CD4-positive, alpha-beta T cell treated with Interleukin-15 for 4 hours (primary cell): ENCODE measurements at places on chromosomes 7 and 10.

DNA sequence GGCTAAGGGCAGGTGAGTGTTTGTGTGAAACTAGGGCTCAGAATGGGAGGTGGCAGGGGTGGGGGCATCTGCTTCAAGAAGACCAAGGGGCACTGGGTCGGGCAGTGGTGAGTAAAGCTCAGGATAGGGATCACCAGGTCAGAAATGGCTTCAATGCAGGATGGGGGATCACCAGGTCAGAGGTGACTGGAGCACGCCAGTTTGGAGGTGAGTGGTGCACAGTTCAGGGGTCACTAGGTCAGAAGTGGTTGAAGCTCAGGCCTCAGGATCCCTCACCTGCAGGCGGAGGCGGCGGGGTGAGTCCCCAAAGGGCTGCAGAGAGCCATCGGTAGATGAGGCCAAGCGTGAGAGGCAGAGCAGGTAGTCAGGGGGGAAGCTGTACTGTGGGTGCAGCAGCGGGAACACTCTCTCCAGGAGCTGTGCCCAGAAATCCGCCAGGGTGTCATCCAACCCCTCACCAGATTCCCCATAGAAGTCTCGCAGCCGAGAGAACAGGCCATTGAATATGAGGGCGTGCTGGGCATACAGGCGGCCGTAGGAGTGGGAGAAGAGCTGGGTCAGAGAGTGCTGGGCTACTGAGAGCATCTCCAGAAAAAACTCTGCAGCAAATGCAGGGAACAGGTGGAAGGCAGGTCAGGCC is 1.8 kb downstream of the GPC2 start:
- no peak for DNase-seq

DNA sequence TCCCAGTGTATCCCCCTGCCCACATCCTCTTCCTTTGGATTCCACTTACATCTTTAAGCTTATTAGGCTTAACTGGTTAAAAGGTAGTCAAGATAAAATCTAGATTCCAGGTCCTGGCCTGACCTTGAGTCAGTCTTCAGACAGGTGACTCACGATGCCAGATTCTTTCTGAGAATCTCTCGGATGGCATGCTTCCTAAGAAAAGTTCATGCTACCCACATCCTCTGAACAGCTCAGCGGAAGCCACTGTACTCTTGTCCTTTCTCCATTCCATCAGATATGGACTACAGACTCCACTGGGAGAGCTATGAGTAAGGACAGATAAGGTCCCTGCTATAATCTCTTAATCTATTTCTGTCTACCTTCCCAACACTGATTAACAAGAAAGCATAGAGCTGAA is 43.4 kb downstream of the DNMBP start:
- no peak for DNase-seq

GRCh38 chr10:102801496-102801895 is 35.7 kb downstream of the CYP17A1 start:
- no peak for DNase-seq

DNA sequence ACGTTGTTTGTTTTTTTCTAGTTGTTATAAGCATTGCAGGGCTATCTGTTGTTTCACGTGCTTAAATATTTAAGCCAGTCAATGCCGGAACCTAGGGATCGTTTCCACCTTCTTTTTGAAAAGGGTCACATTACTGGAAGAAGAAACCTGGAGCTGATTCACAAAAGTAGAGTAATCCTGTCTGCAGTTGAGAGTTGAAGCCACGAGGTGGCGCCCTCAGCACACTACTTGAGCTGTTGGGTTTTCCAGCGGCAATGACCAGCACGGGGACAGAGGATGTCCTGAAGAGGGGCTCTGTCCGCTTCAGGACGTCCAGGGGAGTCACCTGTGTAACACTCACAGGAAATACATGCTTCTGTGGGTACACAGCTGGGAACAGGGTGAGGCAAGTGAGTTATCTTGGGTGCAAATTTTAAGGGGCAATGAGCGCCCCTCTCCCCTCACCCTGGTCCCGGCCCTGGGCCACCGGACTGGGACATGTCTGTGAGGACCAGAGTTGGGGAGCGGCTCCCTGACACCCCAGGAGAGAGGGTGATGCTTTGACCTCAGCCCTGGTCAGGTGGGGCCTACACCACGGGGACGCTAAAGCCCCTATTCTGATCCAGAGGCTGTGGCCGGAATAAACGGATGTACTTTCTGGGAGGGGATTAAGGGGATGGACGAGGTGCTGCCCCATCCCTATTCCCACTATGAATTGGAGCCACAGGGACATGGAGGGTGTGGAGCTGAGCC is 26.3 kb upstream of the WDFY4 start:
- DNase-seq: peak; percentile 46

DNA sequence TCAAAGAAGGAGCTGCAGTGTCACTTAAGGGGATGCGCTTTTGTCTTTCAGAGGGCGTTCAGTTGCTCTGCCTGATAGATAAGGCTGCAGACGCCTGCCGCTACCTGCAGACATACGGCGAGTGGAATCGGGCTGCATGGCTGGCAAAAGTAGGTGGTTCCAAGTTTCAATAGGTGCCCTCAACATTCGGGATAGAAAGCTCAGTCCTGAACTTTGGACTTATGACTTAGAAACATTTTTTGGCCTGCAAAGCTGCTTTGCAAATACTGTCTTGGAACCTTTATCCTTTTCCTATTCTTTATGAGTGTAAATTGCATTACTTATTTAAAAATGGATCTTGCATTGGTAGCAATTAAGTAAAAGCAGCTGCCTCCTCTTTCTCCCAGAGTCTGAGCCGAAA is 54.1 kb downstream of the WDR11 start:
- DNase-seq: no peak

DNA sequence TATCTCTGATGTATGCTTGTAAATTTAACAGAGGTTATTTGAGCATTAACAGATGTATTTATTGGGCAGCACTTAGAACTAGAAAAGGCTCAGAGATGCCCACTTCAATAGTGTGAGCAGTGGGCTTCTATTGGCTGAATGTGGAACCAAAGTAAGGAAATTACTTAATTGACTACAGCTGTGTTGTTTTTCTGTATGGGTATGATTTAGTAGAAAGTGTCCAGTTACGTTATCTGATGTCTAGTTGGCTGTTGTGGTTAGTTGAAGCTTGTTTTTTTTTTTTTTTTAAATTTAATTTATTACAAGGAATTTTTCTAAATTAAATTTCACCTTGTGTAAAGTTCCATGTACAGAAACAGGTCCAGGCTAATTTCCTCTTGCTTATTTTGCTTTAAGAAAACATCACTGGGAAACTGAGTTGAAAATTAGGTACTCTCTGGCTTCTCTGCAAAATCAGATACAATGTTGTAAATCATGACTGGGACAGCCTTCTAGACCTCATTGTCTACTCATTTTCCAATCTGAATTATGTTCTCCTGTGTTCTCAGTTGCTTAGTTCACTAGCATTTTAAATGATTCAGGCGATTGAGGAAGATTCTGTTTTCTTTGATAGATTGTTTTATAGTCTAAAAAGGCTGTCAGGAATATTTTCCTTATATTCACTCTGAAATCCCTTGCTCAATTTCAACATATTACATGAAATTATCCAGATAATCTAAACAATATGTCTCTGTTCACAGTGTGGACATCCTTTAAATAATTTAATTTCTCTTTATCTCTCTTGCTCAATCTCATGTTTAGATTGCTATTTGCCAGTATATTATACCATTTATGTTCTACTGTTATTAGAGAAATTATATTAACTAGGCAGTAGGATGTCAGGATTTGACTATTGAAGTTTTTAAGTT is 53.0 kb downstream of the PHF14 start:
- DNase-seq: no peak

- no peak for DNase-seq
Observed at GRCh38 chr10:80163741-80164341, 31.3 kb downstream of the PLAC9 start.

DNA sequence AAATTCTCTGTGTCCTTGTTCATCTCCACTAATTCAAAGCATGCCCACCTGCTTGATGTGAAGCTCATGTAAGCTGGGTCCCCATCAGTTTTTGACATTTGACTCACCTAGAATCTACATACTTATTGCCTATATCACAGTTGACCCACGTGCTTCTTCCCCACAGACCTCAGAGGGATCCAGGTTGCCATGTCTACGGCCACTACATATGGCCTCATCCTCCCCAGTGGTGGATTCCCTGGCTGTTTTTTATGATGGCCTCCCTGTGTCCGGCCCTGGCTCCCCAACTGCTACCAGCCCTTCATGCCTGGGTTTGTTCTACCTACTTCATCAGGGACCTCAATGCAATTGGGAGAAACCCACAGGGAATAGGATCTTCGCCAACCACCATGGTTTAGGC is 187.4 kb upstream of the GDF10 start:
- DNase-seq: no peak

- no peak for DNase-seq
Observed at GRCh38 chr10:82925547-82925946, 1050.6 kb downstream of the NRG3 start.

DNA sequence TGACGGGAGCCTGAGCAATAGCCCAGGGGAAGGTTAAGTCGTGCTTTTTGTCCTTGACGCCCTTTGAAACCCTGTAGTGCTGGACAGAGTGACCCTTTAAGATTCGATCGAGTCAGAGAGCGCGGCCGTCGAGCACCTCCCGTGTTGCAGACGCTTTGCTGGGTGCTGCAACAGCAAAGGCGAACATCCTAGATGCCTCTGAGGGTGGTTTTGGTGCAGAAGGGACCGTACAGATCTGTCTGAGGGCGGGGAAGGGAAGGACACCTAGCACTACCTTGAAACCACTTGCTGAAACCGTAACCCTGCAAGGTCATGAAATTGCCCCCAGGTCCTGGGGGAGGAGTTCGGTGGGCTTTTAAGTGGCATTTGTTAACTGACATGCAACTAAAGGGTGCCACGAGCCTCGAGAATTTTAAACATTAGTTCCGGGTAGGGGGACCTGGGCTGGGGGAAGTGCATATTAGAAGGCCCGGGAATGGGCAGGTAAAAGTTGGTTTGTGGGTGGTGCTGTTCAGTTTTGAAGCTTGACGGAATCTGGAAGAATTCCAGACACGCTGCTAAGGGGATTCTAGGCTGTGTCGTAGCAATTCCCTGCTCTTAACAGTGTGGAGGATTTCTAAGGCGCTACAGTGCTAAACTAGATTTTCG is 786 bp downstream of the ATP5F1C start:
- DNase-seq: peak; percentile 3

GRCh38 chr10:124473070-124473469 is 11.4 kb downstream of the LHPP start:
- DNase-seq: no peak
